ENCODE measurements at places on chromosomes 6 and 20.

DNA sequence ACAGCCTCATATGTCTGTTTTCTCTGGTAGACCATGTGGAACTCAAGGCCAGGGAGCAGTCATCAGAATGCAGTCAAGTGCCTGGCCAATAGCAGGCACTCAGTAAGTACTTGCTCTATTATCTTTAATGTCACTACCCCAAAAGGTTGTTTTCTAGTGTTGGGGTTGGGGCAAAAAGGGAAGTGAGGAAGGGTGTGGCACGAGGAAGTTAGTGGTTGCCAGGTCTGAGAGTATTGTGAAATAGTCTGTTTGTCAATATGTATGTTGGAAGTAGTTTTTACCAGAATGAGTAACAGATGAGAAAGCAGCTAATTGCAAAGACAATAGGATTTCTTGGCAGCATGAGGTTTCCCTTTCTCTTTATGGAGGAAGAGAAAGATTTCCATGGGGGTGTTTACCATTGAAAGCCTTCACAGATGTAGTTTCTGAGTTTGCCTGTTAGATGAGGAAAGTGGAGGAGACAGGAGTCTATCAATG lies 59.5 kb upstream of the ARMH2 start:
- DNase-seq, result no peak

- DNase-seq, result no peak
Observed at GRCh38 chr6:145631374-145631773, 103.9 kb downstream of the EPM2A start.

DNA sequence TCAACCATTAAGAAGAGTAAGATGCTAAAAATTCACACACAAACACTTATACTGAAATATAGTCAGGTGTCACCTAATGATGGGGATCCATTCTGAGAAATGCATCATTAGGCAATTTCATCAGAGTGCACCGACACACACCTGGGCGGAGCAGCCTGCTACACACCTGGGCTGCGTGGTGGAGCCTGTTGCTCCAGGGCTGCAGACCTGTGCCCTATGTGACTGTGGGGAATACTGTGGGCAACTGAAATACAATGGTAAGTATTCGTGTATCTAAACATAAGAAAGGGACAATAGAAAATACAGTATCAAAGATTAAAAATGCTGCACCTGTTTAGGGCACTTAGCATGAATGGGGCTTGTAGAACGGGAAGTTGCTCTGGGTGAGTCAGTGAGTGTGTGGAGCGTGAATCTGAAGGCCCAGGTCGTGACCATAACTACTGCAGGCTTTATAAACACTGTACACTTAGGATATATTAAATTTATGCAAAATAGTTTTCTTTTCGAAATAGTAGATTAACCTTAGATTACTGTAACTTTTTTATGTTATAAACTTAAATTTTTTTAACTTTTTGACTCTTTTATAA lies 124.4 kb upstream of the AFDN start:
- no peak for DNase-seq

DNA sequence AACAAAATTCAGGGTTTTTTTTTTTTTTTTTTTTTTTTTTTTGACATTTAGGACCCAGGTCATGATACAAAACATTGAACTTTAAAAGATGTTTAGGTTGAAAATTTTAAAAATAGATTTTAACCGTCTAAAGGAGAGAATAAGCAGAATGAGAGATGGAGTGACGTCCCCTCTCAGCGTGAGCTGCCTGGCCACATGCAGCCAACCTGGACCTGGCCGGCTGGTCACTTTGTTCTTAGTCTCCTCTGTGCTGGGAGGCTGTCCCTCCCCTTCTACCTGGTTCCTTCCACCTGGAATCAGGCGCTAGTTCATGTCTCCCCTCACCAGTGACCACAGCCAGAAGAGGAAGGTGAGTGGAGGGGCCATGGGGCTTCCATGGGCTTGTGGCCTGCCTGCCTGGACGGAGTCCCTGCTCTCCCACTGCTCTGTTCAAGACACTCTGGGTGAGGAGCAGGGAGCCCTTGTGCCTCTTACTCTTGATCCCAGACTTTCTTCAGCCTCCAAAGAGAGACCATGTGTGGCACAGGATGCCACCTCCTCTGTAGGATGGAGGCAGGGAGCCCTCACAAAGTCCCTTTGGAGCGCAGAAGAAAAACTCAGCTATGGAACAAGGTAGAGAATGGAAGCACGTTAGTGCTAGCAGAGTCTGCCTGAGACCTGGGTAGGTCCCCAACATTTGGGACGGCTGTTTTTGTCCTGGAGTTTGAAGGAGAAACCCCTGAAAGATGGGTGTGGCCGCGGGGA lies 31.7 kb downstream of the IRF4 start:
- no peak for DNase-seq

GRCh38 chr20:45985573-45985972 lies 13.6 kb upstream of the ZNF335 start:
- no peak for DNase-seq

- no peak for DNase-seq
Observed at GRCh38 chr20:43015566-43015965, 174.1 kb downstream of the PTPRT start.

DNA sequence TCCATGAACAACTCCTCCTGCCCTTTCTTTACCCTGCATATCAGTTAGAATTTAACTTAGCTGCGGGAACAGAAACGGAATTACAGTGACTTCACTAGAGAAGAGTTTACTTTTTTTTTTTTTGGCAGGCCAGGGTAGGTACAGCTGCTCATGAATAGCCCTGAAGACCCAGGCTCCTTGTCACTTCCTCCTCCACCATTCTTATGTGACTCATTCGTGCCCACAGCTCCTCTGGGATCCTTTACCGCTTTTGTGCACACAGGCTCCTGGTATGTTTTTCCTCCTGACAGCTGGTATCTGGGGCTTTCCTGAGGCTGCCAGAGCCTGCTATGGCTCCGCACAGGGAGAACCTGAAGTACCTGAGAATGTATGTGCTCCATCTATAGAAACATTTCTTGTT lies 3.9 kb upstream of the KCNS1 start:
- no peak for DNase-seq

DNA sequence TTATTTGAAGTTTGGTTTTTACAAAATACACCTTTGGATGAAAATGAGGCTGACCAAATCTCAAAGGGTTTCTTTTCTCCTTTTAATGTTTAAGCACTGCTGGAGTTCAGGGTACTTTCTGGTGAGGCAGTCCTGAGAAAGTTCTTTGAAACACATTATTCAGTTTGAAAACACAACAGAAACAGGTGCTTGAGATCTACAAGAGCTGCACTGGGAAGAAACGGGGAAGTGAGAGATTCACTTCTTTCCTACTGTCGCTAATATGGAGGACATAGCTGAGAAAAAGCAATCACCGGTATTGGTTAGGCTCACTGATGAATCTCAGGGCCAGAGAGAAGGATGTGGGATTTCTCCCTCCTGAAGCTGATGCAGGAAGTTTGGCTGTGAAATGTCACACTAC lies 22.9 kb upstream of the TMEM170B start:
- DNase-seq, result no peak

GRCh38 chr6:130869681-130870080 lies 42.5 kb downstream of the SMLR1 start:
- DNase-seq, result no peak

GRCh38 chr20:64045346-64046011 lies 4.0 kb downstream of the SOX18 start:
- DNase-seq, result no peak

DNA sequence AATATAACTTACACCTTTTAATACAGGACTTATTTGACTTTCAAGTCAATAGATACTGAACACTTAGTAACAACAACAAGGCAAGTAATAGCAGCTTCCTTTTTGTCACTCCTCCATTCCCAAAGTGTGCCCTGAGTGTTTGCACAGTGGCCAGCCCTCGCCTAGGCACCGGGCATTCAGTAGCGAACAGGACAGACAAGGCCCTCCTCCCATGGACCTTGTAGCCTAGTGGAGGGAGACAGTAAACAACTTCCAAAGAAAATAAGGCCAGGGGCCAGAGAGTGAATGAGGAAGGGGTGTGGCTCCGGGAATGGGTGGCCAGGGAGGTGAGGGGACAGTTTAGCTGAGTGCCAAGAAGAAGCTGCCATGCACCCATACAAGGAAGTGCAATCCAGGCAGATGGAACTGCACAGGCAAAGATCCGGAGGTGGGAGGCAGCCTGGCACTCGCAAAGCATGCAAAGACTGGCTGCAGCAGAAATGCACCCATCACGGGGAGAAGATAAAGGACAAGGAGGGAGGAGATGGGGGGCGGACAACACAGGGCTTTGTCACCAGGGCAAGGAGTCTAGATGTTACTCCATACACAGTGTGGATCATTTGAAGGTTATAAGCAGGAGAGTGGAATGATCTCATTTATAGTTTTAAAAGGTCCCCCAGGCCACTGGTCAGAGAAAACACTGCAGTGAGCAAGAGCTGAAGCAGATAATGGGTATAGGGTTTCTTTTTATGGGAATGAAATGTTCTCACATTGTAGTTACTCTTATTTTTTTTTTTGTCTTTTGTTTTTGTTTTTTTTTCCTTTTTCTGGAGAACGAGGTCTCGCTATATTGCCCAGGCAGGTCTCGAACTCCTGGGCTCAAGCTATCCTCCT lies 32.2 kb downstream of the ATP9A start:
- DNase-seq, result no peak

GRCh38 chr6:99894815-99895214 lies 99.2 kb downstream of the MCHR2 start:
- DNase-seq, result no peak

DNA sequence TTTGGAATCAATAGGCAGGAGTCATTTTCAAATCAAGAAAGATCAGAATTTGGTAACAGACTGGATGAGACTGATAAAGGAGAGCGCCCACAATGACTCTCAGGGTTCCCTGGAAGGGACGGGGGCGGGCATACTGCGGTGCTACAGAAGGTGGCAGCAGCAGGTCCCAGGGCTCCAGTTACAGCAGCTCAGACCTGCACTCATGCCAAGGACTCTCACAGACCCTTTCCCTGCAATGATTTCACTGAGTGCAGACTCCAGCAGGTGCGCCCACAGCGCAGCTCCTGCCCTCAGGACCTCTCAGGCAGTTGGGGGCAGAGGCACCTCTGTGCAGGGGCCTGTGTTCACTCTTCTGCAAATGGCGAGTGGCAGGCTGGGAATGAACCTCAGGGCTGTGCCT lies 359.8 kb downstream of the ZFAND3 start:
- DNase-seq, result peak; percentile 3

GRCh38 chr6:106609699-106610098 lies 19.6 kb downstream of the RTN4IP1 start:
- DNase-seq, result no peak

- no peak for DNase-seq
Observed at GRCh38 chr6:110315869-110316398, 42.2 kb downstream of the METTL24 start.

GRCh38 chr6:53199156-53199555 lies 50.5 kb upstream of the GCM1 start:
- no peak for DNase-seq

GRCh38 chr6:55898342-55898741 lies 23.0 kb upstream of the BMP5 start:
- DNase-seq, result no peak

GRCh38 chr20:49620364-49621240 lies 52.7 kb upstream of the PTGIS start:
- no peak for DNase-seq

DNA sequence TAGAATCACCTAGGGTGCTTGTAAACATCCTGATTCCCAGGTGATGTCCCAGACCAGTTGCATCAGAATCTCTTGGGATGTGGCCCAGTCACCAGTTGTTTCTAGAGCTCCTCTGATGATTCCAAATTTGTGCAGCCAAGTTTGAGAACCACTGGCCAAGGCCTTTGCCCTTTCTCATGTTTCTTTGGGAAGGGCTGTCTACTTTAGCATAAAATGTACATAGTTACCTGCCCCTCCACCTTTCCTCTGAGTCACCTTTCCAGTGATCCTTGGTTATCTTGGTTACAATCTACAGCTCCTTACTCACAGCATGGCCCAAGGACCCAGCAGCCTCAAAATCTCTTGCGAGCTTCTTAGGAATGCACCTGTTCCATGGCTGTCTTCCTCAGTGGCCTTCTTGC lies 266.4 kb upstream of the PRND start:
- DNase-seq, result no peak

GRCh38 chr6:47231151-47231550 lies 78.6 kb downstream of the TNFRSF21 start:
- no peak for DNase-seq

GRCh38 chr20:43680981-43681380 lies 14.1 kb downstream of the MYBL2 start:
- no peak for DNase-seq

- no peak for DNase-seq
Observed at GRCh38 chr20:22160101-22160652, 424.2 kb downstream of the FOXA2 start.

DNA sequence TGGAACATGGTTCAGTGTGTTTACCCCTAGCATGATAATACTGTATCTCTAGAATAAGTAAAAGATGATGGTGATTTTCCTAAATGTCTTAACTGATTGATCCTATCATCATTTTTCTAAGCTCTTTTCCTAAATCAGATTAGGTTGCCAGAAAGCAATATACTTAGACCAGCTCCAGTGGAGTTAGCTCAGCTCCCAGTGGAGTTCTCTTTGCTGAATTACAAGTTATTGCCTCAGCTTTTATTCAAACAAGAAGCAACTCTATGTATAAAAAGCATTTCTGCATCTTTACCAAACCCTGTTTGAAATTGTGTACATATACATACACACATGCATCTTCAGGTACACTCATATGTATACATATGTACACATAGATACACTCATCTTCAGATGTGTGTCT lies 44.9 kb downstream of the SNX9 start:
- no peak for DNase-seq

DNA sequence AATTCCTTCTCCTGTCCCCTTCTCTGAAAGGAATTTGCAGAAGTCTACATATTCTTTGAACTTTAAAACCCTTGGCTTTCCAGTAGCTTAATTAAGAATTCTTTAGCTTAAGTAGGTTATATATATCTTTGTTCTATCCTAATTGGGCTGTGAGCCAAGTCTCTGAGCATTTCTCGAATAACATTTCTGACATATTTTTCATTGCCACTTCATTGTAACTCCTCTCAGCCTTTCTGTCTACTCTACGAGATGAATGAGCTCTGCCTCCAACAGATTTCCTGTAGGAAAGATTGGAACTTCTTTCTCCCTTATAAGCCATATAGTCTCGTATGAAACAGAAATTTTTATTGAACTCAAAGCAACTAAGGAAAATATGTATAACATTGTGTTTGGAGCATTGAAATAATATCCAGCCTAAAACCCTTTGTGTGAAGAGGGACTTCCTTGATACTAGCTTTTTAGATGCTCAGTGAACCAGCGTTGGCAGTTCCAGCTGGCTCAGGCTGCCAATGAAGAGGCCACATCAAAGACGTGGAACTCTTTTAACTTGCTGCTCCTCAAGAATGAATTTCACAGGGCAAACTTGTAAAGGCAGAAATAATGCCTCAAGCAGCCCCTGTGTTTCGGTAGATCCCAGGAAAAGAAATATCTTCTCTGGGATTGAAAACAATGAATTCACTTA lies 87.7 kb upstream of the NOX3 start:
- no peak for DNase-seq

All from ovary (tissue), 10 donors.